ENCODE measurements at places on chromosomes 1 and 21. TPM values are rescaled to one million over a fixed set of nuclear protein-coding genes. Genes with fewer than 3 reads are reported as not detected.

The LRRC8B gene
- 9.1 TPM for total RNA-seq

The TMEM79 gene
- total RNA-seq: 37.5 TPM

The HSD3B2 gene
- not detected for total RNA-seq

The ARID4B gene
- total RNA-seq: 11.4 TPM

The ISG15 gene
- 28.7 TPM for total RNA-seq
